ENCODE measurements at places on chromosomes 12 and 14.

- no peak for DNase-seq
Observed at GRCh38 chr12:6960593-6961277, 9.6 kb downstream of the PTPN6 start.

DNA sequence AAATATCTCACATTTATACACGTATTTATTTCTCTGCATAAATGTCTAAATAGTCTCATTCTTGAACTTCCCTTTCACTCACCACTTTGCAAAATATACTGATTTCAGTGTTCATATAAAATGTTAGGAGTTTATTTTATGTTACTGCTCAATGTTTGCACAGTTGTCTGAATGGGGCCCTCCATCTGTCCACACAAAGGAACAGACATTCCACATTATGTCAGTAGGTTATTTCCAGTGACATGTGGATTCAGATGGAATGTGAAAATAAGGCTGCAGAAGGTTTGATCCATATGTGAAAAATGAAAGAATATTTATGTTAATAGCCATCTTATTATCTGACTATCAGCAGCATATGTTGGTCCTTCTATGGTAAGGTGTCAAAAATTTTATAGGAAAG, 994.4 kb upstream of the SEL1L start:
- no peak for DNase-seq

- peak; percentile 29 for DNase-seq
Observed at GRCh38 chr14:65361920-65362319, 50.6 kb upstream of the FUT8 start.

GRCh38 chr14:90700933-90701776, 115.1 kb downstream of the TTC7B start:
- no peak for DNase-seq

- no peak for DNase-seq
Observed at GRCh38 chr12:50246873-50247612, 36.3 kb downstream of the LIMA1 start.

DNA sequence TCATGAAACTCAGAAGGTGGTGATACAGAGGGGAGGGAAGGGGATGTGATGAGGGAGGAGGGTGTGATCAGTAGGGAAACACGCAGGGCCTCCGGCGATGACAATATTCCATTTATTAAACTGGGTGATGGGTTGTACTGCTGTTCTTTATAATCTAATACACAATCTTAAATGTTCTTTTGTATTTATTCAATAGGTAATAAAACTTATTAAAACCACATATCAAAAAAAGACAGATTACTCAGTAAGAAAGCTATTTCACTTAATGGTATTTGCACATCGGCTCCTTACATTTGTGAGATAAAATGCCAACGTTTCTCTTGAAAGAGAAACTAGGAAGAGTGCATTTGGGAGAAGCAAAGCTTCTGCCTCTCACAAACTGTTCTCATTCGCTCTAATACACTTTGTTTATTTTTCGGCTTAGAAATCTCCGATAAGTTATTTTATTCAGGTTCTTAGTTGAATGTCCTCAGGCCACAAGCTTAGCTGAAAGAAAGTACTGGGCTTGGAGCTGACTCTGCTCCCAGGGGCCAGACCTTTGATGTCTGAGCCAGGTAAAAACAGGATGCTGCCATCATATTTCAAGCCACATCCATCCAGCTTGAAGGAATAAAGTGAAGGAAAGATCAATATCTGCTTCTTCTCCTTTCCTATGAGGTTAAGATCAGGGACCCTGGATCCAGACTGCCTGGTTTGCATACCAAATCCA, 17.5 kb downstream of the STON2 start:
- DNase-seq, result no peak

GRCh38 chr14:98408713-98409112, 863.3 kb downstream of the BCL11B start:
- DNase-seq, result no peak

DNA sequence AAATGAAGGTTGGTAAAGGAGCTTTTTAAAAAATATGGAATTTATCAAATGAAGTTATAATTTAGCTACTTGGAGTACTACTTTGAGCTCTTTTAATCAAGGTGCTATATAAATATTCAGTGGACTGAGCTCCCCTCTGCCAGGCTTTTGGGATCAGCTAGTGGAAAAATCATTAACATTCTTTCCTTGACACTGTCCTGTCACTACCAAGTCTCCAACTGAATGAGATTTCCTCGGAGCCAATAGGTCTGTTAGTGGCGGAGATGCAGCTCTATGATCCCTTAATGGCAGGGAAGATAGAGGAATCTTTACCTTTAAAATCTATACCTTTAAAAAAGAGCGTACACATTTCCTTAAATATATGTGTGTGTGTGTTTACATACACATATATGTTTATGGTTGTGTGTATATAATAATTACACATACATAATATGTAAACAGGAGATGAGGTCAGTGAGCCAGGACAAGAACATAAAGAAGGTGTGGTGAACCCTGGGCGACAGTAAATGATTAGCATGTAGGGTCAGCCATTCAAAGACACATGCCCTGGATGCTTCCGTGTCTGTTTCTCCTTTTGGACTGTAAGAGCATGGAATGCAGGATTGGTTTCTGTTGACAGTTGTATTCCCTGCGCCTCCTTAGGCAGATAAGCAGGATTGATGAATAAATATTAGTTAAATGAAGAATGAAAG, 47.7 kb upstream of the ATP2A2 start:
- DNase-seq, result no peak

- no peak for DNase-seq
Observed at GRCh38 chr12:115384391-115384790, 700.4 kb upstream of the TBX3 start.
